Stimulated activated CD4-positive, alpha-beta T cell treated with anti-CD3 and anti-CD28 coated beads, TNF-alpha, amount 100 ng/mL, for 24 hours (primary cell): ENCODE measurements at places on chromosomes 7 and 10.

DNA sequence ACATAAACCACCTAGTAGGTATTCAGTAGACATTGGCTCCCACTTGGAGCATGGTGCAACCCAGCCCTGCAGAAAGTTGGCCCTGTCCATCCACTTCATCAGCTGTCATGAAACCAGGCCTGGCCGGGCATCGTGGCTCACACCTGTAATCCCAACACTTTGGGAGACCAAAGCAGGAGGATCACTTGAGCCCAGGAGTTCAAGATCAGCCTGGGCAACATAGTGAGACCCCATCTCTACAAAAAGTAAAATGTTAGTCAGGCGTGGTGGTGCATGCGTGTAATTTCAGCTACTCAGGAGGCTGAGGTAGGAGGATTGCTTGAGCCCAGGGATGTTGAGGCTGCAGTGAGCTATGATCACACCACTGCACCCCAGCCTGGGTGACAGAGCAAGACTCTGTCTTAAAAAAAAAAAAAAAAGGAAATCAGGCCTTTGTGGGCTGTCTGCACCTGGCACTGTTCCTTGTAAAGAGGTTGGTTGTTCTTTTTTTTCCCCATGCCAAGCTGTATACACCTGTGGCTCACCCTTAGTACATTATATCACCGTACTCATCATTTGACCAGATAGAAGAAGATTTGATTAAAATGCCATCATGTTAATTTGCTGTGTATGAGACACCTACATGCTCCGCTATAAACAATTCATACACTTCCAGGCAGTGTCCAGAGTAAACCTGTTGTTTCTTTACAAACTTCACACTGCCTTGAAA is 45.4 kb upstream of the GRID1 start:
- no peak for DNase-seq

DNA sequence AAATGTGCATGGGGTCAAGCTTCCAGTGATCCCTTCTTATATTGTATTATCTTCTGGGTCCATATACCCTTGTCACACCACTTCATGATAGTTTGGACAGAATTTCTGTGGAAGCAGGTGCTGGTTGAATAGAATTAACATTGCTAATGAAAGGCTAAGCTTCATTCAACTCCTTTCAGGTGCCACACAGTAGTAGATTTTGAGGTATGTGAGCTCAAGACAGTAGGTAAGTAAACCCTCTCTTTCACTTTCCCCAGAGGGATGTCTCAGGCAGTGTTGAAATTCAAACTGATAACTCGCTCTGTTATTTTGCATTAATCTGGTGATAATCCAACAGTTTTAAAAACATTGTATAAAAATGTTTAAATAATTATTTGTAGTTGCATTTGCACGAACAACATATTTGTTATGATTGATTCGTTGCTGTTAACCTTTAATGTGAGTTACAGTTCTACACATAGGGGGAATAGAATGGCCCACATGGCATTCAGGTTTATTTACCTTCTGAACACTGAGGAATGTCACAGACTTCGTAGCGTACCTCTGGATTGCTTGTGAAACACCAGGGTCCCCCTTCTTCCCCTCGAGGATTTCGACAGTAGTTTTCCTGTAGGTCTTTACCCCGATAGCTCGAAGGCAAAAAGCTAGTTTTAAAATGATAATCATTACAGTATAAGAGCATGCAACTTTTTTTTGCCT is 18.1 kb downstream of the HGF start:
- no peak for DNase-seq

DNA sequence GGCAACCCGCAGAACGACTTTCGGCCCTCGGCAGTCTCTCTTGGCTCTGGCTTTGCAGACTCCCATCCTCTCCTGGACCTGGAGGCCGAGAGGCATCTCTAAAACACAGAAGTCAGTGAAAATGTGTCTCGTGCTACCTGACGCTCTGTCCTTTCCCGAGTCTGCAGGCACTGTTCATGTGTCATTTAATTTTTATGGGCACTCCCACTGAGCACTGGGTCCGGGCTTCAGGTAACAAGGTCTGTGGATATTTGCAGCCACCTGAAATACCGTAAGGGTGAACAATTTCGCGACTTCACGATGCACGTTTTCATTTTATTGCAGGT is 96.8 kb downstream of the GLRX3 start:
- DNase-seq: no peak

- no peak for DNase-seq
These were observed 13.8 kb upstream of the ARHGAP12 start for GRCh38 chr10:31942435-31942834.

DNA sequence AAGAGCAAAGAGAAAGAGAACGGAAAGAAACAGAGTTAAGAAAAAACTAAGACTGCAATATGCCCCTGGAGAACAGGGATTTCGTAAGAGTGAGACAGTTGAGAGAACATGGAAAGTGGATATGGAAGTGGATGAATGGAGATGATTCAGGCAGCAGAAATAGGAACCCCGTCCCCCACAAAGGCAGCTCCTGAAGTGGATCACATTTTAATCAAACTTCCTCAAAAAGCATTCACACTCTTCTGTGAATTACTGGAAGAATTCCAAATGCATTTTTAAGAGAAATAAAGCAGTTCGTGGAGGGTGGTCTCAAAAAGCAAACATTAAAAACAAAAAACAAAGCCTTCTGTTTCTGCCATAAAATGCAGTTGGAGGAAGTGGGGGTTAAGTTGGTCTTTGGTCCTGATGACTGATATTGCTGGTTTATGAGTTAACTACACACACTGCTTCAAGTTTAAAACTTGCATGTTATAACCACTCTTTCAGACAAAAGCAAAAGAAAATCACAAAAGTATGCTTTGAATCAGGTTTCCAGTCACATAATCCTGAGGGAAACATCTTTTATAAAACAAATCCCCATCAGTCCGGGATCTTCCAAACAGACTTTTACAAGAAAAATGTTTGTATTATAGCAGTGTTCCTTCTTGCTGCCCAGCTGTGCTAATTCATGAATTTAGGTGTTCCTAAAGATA is 214.3 kb downstream of the FANK1 start:
- DNase-seq: no peak

- DNase-seq: no peak
These were observed 195.0 kb upstream of the AGK start for GRCh38 chr7:141356161-141356560.

GRCh38 chr10:123858077-123858681 is 33.4 kb downstream of the CPXM2 start:
- DNase-seq: no peak

DNA sequence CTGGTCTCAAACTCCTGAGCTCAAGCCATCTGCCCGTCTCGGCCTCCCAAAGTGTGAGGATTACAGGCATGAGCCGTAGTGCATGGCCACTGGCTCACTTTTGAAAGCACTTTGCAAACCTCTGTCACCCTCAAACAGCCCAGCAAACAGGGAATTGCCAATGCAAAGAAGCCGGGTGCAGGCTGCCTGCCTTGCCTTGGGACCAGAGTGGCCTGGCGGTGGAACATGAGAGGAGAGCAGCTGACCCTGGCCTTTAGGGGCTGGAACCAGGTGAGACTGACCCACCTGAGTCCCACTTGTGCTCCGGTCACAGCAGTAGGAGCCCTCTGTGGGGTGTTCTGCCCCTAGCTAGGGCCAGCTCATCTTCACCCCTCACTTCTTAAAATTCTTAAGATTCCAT is 237.1 kb upstream of the GALNT17 start:
- DNase-seq: no peak

DNA sequence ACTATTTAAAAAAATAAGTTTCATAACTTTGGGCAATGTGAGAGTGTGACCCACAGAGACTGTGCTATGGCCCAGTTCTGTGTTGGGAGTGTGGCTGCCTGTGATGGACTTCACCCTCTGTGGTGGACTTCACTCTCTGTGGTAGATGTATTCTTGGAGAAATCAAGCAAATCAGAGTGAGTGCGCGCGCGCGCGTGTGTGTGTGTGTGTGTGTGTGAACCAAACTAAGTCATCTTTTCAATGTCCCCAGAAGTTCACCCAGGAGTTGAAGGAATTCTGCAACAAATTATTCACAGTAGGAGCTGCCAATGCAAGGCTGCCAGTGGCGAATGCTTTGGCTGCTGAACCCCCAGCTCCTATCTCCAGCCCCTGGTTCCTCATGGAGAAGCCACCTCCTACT is 184.5 kb downstream of the ADAM12 start:
- no peak for DNase-seq

DNA sequence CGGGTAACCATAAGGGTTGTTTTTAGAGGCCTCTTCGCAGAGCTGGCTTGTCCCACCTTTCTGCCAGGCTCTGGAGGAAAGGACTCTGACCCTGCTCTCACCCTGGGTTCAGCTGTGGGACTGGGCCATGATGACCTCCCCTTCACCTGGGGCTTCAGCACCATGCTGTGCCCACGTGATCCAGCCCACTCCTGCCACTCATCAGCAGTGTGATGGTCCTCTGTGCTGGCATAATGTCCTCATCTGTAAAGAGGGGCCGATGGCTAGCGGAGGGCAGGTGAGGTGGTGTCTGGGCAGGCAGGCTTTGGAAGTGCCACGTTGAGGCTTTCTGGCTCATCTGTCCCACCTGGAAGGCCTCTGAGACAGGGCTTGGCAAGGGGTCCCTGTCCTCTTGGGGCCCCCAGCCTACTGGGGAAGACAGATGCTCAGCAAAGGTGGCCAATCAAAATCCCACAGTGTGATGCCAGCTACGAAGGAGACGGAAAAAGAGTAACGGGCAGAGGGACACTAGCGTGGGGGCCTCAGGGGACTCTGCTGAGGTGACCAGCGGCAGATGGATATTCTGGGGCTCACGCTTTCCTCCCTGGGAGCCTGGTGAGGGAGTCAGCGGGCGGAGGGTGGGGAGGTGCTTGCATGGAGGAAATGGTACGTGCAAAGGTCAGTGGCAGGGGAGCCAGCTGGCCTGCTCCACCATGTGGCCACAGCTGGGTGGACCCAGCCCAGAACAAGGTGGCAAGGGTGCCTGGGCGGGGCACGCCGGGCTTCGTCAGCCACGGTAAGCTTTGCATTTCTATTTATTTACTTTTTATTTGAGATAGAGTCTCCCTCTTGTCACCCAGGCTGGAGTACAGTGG is 5.4 kb downstream of the LRWD1 start:
- no peak for DNase-seq

DNA sequence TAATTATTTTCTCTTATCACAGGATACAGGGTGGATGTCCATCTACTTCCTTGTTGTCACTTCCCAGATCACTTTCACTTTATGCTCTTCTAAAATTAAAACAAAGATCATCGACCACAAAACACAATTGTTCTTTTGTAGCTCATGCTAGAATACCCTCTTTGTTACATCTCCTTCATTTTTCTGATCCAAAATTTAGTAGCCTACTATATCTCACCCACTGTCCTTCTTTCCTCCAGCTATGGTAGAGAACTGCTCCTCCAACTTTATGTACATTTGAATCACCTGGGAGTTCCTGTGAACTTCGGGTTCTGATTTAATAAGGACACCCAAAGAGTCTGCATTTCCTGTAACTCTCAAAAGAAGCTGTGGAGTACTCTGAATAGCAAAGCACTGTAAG is 1.2 kb upstream of the AHR start:
- DNase-seq: no peak

- DNase-seq: peak; percentile 11
These were observed 63.7 kb downstream of the ZNRF2 start for GRCh38 chr7:30348083-30348560.

GRCh38 chr10:70162151-70162891 is 8.0 kb downstream of the SAR1A start:
- no peak for DNase-seq

DNA sequence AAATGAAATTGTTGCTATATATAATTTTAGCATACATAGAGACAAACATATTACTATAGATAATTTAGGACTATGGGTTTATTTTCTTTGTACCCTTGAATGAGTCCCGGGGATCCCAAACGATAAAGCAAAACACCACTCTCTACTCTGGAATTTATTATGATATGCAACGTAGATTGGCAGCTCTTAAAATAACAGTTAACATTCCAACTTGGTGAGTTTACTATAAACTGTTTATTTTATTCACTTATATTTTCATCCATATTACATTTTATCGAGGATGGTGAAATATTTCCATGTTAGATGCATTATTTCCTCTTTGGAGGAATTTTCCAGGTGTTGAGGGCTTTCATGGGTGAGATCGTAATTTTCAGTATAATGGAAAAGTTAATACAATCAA is 138.7 kb upstream of the DGKB start:
- DNase-seq: no peak

- DNase-seq: no peak
These were observed 19.7 kb downstream of the ZNF32 start for GRCh38 chr10:43628956-43629355.

DNA sequence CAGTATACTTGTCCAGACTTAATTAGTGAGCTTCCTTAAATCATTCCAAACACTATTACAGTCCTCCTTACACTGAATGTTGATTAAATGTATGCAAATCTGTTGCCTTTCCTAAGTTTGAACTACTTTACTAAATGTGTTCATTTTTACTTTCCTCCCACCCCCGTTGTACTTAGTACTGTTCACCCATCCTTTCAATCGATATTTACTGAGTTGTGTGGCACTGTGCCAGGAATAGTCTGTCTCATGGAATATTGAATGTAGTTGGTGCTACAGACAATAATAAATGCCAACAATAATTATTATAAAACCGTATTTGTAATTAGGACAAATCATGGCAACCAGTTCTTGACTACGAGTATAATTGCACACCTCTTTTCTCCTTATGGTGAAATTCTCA is 335.7 kb downstream of the GPR37 start:
- no peak for DNase-seq

GRCh38 chr10:128058106-128058749 is 68.0 kb downstream of the MKI67 start:
- DNase-seq: no peak

GRCh38 chr10:29119374-29119773 is 169.5 kb upstream of the LYZL1 start:
- DNase-seq: peak; percentile 4

DNA sequence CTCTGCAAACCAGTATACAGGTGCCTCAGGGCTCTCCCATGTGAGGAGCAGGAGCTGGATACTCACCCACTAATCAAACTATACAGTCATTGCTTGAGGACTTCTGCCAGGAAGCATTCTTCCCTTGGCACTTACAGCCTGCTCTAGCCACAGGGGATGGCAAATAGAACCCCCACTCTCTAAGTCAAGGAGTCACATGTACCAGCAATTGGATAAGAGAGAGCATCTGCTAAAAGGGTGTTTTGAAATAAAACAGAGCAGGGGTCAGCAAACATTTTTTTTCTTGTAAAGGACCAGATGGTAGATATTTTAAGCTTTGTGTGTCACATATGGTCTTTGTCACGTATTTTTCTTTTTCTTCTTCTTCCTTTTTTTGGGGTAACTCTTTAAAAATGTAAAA is 865.2 kb upstream of the GHITM start:
- DNase-seq: no peak
